ENCODE measurements at places on chromosomes 1 and 21.

DNA sequence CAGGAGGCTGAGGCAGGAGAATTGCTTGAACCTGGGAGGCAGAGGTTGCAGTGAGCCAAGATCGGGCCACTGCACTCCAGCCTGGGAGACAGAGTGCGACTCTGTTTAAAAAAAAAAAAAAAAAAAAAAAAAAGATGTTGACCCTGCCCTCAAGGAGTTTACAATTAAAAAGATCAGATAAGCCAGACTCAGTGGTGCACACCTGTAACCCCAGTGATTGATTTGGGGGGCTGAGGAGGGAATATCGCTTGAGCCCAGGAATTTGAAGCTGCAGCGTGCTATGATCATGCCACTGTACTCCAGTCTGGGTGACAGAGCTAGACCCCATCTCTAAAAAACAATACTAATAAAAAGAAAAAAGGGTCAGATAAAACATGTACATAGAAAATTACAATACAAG, 1.6 kb upstream of the SESN2 start:
- DNase-seq = no peak

GRCh38 chr1:147769106-147769505, 8.7 kb upstream of the GJA5 start:
- DNase-seq = no peak

GRCh38 chr1:226428791-226429461, 21.0 kb upstream of the PARP1 start:
- DNase-seq = no peak

GRCh38 chr1:224502459-224503160, 68.0 kb upstream of the WDR26 start:
- DNase-seq = no peak
